D341Med (cell line): ENCODE measurements at places on chromosomes 4 and X.

GRCh38 chr4:154631828-154632227, 19.4 kb upstream of the FGG start:
- DNase-seq, result no peak

GRCh38 chr4:54333657-54334056, 104.6 kb downstream of the PDGFRA start:
- no peak for DNase-seq

GRCh38 chr4:39406763-39407583, at the start of gene KLB:
Gene KLB, plus strand, starts transcription at chr4:39406930. Its CDS starts 20 bp downstream, at chr4:39406950.
- DNase-seq, result peak; percentile 40

DNA sequence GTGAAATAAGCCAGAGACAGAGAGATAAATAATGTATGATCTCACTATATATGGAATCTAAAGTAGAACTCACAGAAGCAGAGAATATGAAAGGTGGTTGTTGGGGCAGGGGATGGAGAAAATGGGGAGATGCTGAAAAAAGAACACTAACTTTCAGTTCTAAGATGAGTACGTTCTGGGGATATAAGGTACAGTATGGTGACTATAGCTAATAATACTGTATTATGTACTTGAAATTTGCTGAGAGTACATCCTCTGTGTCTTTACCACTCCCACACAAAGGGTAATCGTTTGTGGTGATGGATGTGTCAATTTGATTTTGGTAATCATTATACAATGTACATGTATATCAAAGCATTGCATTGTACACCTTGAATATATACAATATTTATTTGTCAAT, 6.6 kb downstream of the FBXL5 start:
- DNase-seq, result no peak

GRCh38 chr4:90146306-90146705, 19.1 kb downstream of the CCSER1 start:
- DNase-seq, result no peak

GRCh38 chrX:29242856-29243255, 655.6 kb downstream of the IL1RAPL1 start:
- DNase-seq, result no peak

DNA sequence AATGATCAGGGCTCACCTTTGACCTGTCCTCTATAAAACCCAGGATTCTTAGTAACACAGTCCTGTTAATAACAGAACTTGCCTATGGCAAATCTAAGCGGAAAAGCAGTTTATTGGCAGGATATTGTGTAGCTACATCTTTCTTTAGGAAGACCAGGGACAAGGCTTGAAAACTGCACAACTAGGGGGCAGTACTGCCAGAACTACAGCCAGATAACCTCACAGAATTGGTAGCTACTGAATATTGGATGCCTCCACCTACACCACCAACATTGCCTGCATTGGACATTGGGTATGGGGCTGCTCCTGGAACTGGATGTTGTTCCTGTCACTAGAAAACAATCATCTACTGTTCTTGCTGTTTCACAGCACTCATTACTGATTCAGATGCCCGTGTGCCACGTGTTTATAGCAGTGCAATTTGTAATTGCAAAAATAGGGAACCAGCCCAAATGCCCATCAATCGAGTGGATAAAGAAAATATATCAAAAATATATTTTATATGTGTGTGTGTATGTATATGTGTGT, 47.4 kb downstream of the REPS2 start:
- no peak for DNase-seq

- no peak for DNase-seq
These were observed 66.3 kb downstream of the CLDN34 start for GRCh38 chrX:10033375-10034007.

DNA sequence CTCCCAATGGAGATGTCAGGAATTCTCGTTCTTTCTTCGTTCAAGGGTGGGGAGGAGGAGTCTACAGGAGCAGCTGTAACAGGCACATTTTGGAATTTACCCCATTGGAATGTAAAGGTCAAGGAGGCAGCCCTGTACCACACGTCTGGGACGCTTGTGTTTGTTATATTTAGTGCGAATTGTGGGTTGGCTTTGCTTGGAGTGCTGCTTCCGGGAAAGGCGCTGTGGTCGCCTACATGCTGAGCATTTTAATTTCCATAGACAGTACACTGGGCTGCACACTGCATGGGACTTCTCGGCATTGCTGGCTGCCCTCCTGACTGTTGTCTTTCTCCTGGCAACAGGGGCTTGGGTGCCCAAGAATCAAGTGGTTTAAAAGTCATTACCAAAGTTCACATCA, 12.8 kb downstream of the GYG2 start:
- DNase-seq, result no peak

- DNase-seq, result peak; percentile 28
These were observed 1.7 kb upstream of the CNOT6L start for GRCh38 chr4:77820649-77821561.

- no peak for DNase-seq
These were observed 92.2 kb downstream of the NHSL2 start for GRCh38 chrX:72002875-72003274.

DNA sequence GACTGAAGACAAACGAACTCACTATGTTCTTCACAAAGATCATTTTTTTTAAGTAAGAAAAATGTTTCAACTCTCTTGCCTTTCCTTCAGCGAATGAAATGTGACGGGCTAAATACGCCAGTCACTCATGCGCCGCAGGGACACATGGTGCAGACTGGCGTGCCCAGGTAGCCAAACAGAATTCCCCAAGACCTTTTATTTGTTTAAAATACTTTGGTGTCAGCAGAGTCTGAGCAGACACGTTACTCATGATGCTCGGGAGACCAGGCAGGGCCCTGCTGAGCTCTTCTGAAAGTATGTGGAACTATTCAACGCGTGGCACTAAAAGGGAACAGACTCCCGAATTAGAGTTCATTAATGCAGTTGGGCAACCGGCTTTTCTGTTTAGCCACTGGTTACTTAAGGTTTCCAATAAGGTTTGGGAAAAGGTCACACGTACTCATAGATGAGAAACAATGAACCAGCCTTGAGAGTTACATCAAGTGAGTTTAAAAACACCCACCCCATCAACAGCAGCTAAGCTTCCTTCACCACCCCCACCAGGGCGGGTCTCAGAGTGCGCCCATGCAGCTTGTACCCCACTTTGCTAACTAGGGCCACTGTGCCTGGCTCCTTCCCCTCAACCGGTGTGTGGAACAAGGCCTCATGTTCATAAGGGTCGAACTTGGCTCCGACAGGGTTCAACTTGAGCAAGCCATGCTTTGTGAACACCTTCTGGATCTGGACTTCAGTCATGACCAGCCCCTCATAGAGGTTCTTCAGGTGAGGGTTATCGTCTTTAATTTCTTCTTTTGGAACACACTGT, 7.3 kb downstream of the GRPEL1 start:
- DNase-seq, result no peak

GRCh38 chrX:48910926-48911411, 477 bp downstream of the SLC35A2 start:
- no peak for DNase-seq

DNA sequence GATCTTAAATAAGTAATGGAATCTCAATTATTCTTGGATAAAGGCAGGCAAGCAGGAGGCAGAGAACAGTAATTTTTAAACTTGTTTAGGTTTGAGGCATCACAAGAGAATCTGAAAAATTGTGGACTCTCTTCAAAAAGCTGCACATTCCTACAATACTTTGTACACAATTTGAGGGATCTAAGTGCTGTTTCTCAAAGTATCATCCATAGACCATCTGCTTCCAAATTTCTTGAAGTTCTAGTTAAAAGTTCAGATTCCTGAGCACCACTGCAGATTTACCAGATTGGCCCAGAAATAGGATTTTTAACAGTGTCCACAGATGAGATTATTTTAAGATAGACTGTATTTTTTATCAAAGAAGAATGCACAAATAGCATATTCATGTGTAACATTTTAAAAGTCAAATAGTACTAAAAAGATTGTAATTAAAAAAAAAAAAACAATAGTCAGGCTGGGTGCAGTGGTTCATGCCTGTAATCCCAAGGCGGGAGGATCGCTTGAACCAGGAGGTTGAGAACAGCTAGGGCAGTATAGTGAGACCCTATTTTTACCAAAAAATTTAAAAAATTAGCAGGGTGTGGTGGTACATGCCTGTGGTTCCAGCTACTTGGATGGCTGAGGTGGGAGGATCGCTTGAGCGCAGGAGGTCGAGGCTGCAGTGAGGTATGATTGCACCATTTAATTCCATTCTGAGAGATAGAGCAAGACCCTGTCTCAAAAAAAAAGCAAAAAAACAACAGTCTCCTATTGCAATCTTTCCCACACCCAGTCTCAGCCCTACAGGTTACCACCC, 14.2 kb upstream of the FNIP2 start:
- no peak for DNase-seq

DNA sequence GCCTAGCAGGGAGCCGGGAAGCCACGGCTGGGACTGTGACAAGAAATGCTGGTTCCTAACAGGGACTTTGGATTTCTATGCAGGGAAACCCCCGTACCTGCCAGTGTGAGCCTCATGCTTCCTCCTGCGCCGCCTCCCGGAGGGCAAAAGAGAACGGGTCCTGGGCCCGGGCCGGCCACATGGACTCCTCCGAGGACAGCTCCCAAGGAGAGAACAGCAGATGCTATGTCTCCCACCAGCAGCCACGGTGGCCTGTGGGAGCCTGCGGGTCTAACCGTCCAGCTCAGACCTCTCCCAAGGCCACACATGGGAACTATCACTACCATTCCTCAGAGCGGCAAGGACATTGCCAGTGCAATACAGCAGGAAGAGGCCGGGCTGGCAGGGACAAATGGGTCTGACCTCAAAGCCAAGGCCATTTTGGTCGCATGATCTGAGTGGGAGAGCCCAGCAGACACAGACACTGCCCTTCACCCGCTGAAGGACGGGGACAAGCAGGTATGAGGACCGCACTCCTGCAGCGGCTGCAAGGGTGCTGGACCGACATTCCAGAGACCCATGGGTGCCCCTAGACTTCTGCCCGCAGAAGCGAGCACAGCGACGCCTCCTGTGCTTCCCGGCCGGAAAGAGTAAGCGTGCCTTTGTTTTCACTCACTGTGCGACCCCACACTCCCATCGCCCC, 4.5 kb upstream of the C4orf50 start:
- no peak for DNase-seq

DNA sequence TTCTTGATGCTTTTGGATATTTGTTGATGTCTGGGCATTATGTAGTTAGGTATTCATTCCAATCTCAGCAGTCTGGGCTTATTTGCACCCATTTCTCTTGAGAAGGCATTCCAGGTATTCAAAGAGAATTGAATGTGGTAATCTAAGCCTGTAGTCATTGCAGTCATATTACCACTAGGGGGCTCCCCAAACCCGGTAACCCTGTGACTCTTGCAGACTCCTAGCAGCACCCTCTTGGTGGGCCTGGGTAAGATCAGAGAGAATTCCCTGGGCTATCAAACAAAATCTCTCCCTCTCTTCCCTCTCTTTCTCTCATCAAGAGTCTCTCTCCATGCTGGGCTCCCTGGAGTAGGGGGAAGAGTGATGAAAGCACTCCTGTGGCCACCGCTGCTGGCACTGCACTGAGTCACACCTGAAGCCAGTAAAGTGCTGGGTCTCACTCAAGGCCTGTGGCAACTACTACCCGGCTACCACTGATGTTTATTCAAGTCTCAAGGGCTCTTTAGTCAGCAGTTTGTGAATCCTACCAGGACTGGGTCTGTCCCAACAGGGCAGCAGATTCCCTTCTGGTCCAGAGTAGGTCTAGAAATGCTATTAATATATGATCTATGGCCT, 187.7 kb upstream of the NUDT10 start:
- peak; percentile 29 for DNase-seq

DNA sequence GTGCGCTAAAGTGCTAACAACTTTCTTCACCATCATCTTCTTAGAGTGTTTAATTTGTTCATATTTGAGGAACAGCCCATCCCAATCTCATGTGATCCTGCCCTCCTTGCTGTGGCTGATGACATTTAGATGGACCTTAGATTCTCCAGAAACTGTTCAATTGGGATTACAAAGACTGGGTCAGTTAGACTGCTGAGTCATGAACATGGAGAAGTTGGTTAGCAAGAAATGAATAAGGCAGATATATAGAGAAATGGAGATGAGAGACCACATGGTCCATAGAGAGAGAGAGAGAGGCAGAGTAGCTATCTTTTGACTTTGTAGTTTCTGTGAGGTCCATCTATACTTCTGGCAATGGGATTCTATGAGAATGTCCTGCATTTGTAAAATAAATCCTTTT, 275.9 kb downstream of the GLUD2 start:
- no peak for DNase-seq

DNA sequence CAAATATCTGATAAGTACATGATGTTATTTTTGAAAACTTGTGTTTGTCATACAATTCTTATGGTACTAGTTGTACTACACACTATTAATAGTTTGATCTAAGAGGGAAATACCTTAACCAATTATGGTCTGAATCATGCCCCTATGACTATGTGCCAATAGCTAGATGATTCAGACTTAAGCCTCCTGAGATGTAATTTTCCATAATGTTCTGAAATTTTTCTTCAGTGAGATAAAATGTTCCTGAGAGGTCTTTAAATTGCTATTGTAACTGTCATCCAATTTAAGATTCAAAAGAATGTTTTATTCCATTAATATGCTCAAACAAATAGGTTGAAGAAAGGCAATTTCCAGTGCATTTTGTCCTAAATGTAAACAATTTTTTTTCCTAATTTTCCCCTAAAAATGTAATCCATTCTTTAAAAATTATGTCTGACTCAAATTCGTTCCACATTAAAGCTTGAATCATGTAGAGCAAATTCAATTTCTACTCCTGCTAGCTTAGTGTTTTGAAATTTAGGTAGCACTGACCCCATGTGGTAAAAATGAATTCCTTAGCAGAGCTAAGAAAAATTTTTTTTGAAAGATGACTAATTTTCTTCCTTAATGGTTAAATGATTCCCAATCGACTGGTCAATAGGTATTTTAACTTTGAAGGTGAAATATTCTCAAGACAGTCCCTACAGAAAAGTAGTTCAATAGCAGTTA, 49.1 kb downstream of the APOOL start:
- DNase-seq, result no peak

- no peak for DNase-seq
These were observed 148.1 kb downstream of the NWD2 start for GRCh38 chr4:37392521-37393255.

- no peak for DNase-seq
These were observed 53.8 kb downstream of the HADH start for GRCh38 chr4:108043526-108043925.
